Midbrain (tissue), 1 donor: ENCODE measurements at places on chromosomes 11 and 22.

GRCh38 chr11:94130298-94131046, 1.8 kb downstream of the PANX1 start:
- no peak for DNase-seq

- no peak for DNase-seq
These were observed 15.5 kb downstream of the TREH start for GRCh38 chr11:118663902-118664301.

GRCh38 chr11:110337570-110338193, 41.3 kb upstream of the RDX start:
- DNase-seq: no peak

DNA sequence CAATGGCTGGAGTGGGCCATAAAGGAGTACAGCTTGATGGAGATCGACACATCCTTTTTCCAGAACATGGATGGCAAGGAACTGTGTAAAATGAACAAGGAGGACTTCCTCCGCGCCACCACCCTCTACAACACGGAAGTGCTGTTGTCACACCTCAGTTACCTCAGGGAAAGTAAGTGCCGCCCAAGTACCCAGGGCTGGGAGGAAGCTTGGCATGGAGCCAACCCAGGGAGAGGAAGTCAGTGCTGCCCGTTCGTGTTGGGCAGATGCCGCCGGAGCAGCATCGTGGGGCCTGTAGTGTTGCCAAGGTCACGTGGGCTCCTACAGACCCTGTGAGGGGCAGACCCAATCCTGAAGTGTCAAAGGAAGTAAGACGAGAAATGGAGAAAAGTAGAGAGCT, 78.9 kb downstream of the FLI1 start:
- DNase-seq: no peak

GRCh38 chr11:43975629-43976028, 33.2 kb downstream of the C11orf96 start:
- DNase-seq: no peak

- DNase-seq: no peak
These were observed 77.7 kb upstream of the FAM181B start for GRCh38 chr11:82811369-82811768.

- DNase-seq: no peak
These were observed 15.6 kb downstream of the ARAP1 start for GRCh38 chr11:72736452-72737069.

GRCh38 chr11:7578276-7578955, 64.6 kb downstream of the PPFIBP2 start:
- DNase-seq: peak; percentile 61

DNA sequence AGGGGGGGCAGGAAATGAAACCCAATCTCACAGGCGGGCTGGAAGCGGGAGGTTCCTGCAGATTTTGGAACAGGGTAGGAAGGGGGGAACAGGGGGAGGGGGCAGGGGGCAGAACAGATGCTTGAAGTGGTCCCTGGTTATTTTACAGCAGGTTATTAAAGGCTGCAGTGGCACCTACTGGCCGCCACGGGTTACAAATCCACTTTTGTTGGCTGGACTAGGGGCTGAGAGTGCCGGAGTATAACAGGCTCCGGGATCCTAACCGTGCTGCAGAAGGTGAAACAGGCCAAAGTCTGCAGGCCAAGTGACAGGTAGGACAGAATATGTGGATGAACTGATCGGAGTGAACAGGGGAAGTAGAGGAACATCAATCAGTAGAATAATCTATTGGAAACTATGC, 2.5 kb downstream of the ROBO3 start:
- DNase-seq: no peak

GRCh38 chr11:94820480-94820879, 52.3 kb downstream of the AMOTL1 start:
- DNase-seq: no peak

GRCh38 chr11:5846701-5847100, 5.0 kb upstream of the OR52E6 start:
- DNase-seq: no peak

GRCh38 chr11:122516686-122517085, 138.8 kb upstream of the UBASH3B start:
- DNase-seq: no peak

DNA sequence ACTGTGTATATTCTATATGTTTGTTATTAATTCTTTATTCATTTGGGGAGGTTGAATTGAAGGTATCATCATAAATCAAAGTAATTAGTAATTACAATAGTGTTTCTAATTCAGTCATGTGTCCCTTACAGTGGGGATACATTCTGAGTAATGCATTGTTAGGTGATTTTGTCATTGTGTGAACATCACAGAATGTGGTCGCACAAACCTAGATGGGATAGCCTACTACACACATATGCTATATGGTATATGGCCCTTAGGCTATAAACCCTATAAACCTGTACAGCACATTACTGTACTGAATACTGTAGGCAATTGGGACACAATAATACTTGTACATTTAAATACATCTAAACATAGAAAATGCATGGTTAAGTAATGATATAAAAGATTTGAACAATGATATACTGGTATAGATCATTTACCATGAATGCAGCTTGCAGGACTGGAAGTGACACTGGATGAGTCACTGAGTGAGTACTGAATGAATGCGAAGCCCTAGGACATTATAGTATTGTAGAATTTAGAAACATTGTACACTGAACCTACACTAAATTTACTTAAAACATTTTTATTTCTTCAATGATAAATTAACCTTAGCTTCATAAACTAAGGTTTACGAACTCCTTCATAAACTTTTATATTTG, 936.2 kb upstream of the CHORDC1 start:
- no peak for DNase-seq

DNA sequence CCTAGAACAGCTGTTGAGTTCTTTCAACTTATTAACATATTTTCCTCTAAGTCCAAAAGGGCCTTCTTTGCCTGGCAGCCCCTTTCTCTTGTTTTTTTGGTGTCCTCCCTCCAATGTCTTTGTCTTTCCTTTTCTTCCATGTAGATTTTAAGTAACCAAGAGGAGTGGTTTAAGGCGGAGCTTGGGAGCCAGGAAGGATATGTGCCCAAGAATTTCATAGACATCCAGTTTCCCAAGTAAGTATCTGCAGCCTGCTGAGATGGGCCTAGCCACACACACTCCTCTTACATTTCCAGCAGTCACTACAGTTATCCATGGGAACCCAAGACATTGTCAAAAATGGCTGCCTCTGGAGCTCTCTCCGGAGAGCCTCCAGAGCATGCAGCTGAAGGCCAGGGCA, 4.5 kb upstream of the TMA7B start:
- no peak for DNase-seq

DNA sequence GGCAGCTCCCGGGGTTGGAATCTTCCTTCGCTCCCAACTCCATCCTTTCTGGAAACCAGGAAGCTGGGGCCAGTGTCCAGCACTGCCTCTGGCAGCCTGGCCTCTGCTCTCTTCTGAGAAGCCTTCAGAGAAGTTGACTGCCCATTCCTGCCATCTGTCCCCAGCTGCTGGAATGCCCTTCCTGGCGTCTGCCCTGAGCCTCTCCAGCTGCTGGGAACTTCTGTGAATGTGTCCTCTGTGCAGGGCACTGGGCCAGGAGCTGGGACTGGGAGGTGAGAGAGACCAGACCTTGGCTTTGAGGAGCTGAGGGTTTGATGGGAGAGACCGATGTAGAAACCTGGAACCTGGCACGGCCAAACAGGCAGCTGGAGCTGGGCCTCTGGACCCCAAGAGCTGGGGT, 5.9 kb upstream of the SOX10 start:
- no peak for DNase-seq

DNA sequence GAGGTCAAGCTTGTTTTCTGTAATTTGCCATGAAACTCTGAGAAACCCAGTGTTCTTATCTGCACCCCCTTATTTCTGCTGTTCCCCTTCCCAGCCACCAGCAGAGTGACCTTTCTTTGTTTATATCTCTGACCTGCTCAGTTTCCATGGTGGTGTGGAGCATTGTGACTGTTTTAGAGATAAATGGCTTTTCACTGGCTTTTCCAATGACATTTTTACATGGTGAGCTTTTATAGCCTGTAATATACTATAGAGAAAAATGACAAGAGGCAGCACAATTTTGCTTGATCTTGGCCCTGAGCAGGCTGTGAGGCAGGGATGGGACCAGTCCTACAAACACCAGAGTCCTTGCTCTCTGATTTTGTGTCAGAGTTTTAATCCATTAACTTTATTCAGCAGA, 233.9 kb downstream of the FAT3 start:
- DNase-seq: no peak

DNA sequence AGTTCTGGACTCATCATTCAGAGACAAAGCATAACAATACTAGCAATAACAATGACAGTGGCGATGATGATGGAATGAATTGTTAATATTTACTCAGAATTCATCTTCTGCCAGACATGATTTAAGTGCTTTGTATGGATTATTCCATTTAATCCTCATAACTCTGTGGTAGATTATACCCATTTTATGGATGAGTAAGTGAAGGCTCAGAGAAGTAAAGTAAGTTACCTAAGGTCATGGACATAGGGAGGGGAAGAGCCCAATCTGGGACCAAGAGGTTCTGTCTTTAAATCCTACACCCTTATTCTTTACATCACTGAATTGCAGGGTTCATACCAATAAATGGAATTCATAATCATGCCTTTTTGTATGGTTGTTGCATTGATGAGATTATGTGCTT, 72.7 kb downstream of the MYO18B start:
- no peak for DNase-seq
